CD4-positive, alpha-beta T cell treated with Interleukin-15 for 4 hours (primary cell): ENCODE measurements at places on chromosomes 13 and 19.

DNA sequence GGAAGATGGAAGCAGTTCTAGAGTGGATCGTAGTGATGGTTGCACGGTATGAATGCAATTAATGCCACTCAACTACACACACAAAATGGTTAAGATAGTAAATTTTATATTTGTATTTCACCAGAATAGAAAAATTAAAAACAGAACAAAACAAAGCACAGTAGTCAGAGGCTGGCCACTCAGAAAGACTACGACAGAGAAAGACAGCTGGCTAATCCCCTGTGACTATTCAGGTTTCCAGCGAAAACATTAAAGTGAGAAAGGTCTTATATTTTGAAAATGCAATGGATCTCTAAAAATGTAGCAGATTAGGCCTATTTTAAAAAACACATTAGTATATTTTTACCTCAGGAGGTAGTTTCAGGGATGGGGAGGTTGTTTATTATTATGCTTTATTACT lies 131.3 kb upstream of the POSTN start:
- DNase-seq = no peak

- DNase-seq = no peak
These were observed 800 bp downstream of the ELL start for GRCh38 chr19:18520848-18521691.

GRCh38 chr19:36244066-36244465 lies 29.2 kb downstream of the ZNF146 start:
- DNase-seq = no peak

- no peak for DNase-seq
These were observed 709.4 kb downstream of the PCDH9 start for GRCh38 chr13:66520511-66521355.

DNA sequence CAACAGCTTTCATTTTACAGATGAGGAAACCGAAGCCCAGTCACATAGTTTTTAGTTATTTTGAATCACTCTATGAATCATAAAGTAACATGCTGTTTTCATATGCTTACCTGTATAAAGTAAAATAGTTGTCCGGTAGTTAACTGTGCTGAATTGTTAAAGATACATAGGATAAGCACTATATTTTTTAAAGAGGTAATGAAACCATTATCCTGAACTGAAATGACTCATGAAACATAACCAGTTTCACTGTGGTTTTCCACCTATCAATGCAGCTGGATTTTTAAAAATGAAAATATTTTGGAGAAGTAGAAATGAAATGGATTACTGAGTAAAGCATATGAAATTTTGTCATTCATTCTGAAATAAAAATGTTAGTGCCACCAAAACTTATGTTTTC lies 655.0 kb downstream of the OLFM4 start:
- DNase-seq = no peak

DNA sequence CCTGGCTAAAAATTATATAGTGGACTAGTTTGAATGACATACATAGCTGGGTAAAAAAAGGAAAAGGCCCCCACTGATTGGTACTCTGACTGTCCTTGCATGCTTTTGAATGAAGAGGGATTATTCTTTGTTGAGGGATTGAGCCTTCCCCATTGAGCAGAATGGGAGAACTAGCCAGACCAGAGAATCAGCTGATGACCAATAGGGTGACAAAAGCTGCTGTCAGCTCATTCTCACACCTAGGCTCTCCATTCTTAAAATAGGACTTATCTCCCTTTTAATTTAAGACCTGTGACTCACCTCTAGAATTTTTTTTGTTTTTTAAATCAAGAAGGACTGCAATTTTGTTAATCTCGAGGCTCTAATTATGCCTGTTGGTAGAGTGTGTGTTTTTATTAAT lies 79.3 kb downstream of the CRYL1 start:
- DNase-seq = no peak

GRCh38 chr19:45878043-45878794 lies 7.7 kb downstream of the IRF2BP1 start:
- DNase-seq = no peak

GRCh38 chr19:46471811-46472543 lies 614 bp upstream of the PNMA8A start:
- no peak for DNase-seq

- no peak for DNase-seq
These were observed 897 bp upstream of the DMKN start for GRCh38 chr19:35514282-35514809.

GRCh38 chr19:4576016-4576933 lies 16.8 kb upstream of the SEMA6B start:
- DNase-seq = peak; percentile 58

GRCh38 chr13:62850331-62850730 lies 1434.7 kb upstream of the PCDH20 start:
- DNase-seq = no peak

DNA sequence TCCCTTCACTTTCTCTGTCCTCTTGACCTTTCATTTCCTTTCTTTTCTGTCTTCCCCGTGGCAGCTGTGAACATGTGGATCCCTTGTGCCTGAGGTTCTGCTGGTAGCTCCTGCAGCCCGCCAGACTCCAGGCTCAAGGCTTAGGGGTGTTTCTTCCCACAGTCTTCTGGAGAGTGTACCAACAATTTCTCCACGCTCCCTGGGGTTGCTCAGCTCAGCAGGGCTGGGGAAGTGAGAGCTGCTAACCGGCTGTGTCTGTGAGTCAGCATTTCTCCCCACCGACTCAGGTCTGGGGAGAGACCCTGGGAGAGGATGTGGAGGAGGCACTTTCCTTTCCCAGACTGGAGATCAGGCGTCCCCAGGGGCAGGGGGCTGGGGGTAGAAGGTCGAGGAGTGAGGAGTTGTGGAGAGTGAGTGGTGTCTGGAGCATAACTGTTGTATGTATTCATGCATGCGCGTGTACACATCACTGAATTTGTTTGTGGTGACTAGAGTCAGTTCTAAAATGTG lies 193.6 kb downstream of the KCNRG start:
- no peak for DNase-seq

GRCh38 chr13:80116107-80116506 lies 224.8 kb downstream of the SPRY2 start:
- DNase-seq = no peak

DNA sequence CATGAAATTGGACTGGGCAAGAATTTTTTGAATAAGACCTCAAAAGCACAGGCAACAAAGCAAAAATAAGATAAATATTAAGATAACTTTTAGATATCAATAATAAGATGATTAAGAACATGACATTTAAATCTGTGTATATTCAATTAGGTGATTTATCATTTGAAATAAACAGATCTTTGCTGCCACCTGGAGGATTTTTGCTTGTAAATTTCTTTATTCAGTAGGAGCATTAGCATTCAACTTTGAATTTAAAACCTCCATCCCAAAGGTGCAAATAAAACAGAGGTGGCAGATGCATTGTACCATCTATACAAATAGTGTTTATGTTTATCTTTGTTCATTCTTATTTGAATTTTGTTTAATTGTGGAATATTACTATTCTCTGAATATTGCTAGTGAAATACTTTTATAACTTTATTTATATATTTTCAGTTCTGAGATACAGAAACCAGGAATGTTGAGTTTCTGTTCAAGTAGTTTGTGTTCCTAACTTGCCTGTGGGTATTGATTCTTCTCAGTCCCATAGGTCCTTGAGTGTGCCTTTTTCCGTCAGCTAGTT lies 20.9 kb downstream of the COG6 start:
- peak; percentile 59 for DNase-seq

DNA sequence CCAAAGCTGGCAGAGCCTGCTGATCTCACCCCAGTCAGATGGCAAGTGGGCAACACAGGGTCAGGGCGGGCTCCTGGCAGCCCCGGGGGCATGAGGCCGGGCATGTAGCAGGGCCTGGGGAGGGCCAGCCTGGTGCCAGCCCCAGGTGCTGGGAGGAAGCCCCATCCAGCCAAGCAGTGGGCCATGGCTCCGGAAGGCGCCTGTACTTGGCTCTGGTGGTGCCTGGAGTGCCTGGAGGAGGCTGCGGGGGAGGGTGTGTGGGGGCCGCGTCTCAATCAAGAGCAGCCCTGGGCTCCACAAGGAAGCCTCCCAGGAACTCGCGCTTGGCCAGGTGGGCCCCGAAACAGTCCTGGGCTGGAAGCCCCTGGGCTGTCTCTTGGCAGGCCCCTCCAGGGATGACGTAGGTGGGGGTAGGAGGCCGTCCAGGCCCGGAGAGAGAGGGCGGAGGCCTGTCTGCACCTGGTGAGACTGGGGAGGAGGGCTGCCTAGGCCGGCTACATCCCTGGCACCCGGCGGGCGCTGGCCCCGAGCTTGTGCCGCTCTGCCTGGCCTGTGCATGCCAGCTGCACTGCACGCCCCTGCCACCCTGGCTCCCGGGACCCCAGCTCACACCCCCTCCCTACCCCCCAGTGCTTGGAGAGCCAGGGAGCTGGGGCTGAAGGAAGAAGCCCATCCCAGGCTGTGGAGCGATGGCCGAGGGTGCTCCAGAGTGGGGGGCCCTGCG lies 45.9 kb downstream of the COMP start:
- no peak for DNase-seq

GRCh38 chr13:113105032-113105920 lies at the start of gene F7:
Gene F7 (plus strand): TSS chr13:113105791. CDS start chr13:113105842, 51 bp downstream.
- no peak for DNase-seq

- DNase-seq = no peak
These were observed 99.0 kb upstream of the MRI1 start for GRCh38 chr19:13665125-13665905.

- DNase-seq = no peak
These were observed 43.4 kb downstream of the PDCD5 start for GRCh38 chr19:32624410-32624809.

DNA sequence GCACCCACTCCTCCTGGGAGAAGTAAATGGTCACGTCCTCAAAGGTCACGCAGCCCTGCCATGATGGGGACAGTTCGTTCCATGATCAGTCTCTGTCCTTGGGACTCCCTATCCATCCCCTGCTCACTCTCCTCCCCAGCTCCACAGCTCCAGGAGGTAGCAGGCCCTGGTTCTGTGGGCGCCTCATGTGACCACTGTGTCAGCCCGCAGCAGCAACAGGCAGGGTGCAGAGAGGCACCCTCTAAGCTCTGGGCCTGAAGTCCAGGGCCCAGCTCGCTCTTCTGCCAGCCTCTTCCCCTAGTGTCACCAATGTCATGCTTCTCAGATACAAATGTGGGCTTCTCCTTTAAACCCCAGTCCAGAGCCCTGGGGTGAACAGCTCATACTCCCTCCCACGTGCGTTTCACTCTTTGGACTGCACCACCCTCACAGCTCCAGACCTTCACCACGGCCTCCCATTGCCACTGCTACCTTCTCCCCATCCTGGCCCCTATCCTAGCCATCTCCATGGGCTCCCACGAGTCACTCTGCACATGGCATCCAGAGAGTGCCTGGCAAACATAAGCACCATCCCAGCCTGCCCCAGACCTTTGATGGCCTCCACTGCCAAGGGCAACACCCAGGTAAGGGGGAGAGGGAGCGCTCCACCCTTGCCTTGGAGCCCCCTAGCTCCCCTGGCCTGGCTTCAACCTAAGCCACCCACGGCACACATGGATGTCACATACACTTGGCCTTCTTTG lies 2.9 kb downstream of the ZNF792 start:
- DNase-seq = no peak

DNA sequence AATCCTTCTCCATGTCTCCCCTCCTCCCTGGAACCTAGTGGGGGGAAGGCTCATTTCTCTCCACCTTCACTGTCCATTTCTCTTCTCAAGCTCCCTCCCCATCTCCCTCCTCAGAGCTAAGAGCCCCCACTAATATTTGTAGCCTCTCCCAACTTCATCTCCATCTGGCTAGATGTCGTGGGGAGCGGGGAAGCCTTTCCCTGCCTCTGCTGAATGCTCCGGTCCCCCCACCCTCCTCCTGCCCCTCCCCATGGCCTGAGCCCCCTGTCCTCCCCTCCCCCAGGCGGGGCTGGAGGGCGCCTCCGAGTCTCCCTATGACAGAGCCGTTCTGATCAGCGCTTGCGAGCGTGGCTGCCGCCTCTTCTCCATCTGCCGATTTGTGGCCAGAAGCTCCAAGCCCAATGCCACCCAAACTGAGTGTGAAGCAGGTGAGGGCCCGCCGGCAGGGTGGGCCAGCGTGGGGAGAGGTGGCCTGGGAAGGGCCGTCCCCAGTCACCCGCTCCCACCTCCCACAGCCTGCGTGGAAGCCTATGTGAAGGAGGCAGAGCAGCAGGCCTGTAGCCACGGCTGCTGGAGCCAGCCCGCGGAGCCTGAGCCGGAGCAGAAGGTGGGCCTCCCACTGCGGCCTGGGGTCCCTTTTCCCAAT lies 1.0 kb downstream of the TMEM59L start:
- DNase-seq = no peak

DNA sequence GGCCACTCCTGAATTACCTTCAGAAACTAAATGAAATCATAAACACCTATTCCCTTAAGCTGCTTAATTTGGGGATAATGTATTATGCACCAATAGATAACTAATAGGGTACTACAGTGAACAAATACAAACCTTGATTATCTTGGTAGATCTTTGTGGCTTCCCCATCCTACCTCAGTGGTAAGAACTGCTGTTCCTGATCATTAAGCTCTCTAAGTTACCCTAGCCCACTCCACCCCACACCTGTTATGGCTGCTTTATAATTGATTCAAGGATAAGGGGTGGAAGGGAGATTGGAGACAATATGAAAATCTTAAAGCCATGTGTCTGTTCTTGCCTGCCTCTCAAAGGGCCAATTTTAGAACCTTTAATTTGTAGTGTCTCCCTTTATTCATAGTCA lies 121.2 kb downstream of the LMO7 start:
- DNase-seq = no peak

DNA sequence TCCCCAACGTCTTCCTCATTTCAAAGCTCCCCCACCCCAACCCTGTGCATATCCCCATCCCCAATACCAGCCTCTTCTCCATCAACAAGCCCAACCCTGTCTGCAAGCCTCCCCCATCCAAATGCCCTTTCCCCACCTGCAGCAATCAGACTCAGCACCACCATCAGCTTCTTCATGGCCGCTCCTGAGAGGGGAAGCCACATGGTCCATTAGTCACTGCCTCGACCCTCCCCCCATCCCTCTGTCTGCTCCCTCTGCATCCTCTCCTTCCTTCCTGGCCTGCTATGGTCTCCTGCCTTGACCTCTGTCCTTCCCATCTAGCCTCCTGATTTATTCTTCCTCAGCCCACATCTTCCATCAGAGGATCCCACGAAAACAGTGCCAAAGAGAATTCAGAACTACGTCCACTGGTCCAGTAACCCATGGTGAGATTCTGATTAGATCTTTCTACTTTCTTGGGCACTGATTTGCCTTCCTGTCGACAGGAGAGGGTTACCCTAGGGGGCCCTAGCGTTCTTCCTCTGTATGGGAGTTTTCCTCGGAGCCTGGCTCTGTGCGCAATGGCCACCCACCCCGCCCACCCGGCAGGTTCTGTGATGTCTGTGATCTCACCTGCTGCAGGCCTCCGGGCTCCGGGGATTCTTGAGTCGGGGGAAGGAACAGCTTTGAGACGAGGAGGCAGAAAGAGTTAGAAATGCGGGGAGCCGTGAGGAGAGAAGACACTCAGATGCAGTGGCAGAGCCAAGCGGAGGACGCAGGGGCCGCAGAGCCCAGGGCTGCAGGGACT lies 1.3 kb downstream of the KLK6 start:
- DNase-seq = no peak
